ENCODE measurements at places on chromosomes 7 and 10. TPM values are rescaled to one million over a fixed set of nuclear protein-coding genes. Genes with fewer than 3 reads are reported as not detected.

- no peak for DNase-seq
Measured at GRCh38 chr7:154195266-154195665, 143.1 kb downstream of the DPP6 start.

DNA sequence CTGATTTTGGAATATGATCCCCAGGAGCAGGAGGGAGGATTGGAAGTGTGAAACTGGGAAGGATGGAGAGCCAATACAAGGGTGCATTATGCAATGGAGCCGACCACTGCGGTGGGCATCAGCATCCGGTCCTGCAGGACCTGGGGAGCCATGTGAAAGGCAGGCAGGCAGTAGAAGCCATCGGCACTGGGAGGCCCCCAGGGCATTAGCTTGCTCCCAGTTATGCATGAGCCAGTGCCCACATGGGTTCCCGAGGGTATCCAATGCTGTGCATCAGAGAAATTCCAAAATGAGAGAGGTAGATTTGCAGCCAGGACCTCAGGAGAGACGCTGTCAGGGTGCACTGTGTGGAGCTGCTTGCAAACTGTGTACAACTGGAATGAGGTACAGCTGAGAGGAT, 8.7 kb upstream of the KCP start:
- no peak for DNase-seq

- DNase-seq = no peak
Measured at GRCh38 chr10:129846991-129847391, 117.1 kb downstream of the EBF3 start.

DNA sequence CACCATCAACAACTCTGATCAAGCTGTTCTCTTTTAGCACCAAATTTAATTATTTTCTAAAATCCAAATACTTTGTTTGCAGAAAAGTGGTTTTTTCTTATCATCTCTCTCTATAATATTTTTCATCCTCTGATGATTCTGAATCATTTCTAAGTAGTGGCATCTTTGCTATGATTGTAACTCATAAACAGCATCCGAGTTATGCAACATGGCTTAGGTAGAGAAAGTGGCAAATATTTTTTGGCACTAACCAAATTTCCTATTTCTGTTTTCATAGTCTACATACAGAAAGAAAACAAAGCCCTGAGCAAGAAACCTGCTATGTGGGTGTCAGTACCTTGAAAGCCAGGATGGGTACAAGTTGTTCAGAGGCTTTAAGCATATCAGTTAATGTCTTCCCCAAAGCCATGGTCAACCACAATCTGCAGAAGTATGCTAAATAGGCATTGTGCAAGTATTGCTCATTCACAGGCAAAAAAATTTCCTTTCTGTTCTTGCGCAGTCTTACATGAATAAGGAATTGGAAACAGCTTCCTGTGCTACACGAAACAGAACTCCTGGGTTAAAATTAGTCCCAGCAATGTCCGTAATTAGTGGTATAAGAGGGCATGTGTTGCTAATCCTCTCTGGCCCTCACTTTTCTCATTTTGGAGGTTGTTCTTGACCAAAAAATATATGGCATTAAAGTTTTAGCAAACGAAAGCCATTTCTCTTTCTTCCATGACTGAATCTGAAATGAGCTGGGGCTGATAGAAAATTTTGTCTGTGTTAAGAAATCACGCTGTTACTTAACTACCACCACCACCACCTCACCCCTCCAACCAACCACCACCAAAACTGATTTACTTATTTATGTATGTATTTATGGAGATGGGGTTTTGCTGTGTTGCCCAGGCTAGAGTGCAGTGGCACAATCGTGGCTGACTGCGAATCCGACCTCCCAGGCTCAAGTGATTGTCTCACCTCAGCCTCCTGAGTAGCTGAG, 325.6 kb upstream of the MAGI2 start:
- peak; percentile 96 for DNase-seq

ASAH2B gene
- 3.3 TPM for total RNA-seq

DNA sequence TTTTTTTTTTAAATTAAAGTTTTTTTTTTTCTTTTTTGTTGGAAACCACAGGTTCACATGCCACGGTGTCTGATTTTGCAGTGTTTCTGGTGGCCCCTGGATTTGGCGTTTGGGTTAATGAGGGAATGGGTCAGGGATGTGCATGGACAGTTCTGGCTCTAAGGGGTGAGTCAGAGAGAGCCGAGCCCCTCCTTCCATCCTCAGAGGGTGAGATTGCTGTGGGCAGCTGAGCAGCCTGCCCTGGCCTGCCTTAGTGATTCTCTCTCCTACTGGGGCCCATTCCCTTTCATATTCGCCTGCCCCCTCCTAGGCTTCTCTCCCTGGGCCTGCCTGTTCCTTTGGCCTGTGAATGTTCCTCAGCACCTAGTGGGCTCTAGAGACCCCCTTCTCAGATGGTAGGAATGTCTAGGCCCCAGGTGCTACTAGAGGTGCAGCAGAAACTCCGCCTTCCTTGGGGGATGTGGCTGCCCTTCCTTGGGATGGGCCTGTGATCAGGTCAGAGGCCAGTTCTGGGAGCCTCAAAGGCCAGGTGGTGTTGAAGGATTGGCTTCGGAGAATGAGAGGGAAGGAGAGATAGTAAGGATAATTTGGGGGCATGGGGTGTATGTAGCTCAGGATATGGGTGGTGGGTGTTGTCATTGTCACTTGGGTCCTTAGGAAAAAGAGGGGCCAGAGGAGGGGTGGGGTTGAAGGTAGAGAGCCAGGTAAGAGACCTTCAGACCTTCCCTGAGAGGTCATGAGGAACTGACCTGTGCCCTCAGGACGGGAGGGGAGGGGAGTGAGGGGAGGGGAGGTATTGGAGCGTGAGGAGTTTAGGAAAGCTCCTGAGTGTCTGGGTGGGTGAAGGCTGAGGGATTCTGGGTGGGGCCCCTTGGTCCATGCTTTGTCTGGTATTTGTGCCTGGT, 19.8 kb downstream of the TSPAN14 start:
- DNase-seq = peak; percentile 50

DNA sequence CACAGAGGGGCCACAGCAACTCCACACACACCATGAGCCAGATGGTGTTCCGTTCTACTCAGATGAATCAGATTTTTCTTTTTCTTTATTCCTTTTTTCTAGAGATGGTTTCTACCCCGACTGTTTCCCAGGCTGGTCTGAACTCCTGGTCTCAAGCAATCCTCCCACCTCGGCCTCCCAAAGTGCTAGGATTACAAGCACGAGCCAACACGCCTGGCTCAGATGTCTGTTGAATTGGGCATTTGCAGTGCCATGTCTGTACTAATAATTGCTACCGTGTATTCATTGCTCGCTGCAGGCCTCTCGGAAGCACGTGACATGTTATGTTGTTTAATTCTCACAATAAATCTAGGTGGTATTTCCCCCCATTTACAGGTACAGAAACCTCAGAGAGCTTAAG, 67.2 kb downstream of the RABGEF1 start:
- no peak for DNase-seq

DNA sequence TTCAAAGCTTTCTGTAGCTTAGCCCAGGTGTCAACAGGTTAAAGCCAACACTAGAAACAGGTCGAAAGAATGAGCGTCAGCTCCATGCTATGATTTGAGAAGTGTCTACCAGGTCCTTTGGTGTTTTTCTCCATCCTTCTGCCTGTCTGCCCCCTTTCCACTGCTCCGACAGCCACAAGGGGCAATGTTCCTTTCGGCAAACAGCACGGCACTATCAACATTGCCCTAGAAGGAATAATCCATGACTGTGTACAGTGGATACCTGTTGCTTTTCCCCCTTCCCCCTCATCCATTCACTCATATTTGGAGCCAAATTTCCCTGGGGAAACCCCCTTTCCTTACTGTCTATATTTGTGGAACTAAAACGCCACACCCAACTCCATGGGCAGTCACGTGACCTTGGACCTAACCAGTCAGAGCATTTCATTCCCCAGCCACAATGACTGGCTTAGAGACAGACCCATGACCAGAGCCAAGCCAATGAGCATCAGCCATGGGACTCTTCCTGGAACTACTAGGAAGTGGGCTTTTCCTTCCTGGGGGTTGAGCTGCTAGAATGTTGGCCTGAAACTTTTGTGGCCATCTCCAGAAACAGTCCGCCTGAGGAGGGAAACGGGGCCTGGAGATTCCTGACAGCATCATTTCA, 51.5 kb downstream of the AFAP1L2 start:
- no peak for DNase-seq

- DNase-seq = peak; percentile 79
Measured at GRCh38 chr10:100878291-100878910, 34.4 kb upstream of the SLF2 start.

PIP gene
- not detected for total RNA-seq

DNA sequence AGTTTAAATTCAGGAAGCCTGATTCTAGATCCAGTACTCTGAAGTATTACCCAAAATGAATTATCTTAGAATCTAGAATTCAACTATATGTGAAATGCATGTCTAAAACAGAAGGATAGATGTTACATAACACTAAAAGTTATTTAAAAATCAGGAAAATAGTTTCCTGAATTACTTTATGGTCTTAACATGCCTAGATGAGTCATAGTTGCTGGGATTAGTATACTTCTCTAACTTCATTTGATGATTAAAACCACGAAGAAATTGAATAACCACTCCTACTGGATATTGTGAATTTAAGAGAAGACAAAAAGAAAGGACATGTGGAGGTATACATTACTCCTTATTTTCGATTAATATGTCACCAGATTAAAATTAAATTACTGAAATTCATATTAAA, 65.5 kb downstream of the ATAD1 start:
- DNase-seq = peak; percentile 77

DNA sequence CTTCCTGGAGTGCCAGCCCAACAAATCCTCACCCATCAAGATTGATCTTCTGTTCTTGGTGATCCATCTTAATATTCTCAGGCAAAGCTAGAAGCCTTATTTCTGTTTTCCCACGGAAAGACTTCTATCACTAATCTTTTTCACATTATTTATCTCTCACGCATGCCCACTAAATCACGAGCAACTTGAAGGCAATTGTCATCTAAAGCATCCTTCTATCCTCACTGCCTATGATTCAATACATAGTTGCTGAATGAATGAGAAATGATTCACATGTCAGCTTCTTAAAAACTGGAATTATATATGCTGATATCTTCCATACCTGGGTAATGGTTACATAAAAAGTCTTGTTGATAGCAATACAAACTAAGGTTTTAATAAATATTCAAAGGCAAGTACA, 12.6 kb upstream of the COL1A2 start:
- peak; percentile 58 for DNase-seq

SPDYE11 gene
- total RNA-seq = not detected

DNA sequence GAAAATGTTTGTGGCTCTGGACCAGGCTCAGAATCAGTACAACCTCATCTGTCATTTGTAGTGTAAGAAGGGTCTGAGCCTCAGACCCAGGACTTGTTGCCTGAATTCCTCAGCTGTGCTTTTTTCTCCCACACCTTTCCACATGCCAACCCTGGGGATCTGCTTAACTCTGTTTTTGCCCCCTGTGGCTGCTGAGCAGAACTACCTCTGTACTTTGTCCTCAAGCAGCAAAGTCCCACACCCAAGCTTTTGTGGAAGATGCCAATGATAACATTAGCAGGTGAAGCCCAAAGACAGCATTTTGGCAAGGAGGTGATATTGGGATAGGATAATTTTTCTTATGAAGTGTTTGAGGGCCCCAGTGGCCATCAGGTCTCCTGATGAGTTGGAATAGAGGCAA, 5.8 kb upstream of the CYP2C18 start:
- DNase-seq = no peak

DNA sequence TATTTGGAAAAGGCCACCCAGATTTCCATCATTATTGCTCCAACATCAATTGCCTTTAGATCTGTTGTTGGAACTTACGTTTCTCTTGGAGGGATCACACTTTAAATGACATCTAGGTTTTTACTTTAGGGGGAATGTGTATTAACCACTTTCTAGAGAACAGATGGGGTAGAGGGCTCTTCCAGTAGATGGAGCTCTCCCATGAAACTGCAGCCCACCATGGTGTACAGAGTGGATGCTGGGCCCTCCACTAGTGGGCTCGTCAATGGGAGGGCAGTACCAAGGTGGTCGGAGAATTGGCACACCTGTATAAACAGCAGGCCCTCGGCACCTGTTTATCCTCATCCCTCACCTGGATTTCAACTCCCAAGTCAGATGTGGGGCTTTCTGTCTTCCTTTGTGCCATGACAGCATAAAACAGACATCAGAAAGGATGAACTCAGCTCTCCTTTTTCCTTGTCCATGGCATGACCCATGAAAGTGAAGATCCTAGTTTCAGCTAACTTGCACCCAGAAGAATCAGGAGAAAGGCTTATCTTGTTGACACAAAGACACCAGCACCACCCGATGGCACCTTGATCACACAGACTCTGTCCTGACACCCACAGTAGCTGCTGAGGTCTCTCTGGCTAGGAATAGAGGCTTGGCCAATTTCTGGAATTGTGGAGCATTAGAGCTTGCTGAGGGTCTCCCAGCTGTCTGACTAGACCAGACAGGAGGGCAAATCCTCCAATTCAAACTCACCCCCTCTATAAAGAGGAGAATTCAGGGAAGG, 150.5 kb downstream of the CYP26A1 start:
- DNase-seq = no peak

PDZD7 gene
- 1.2 TPM for total RNA-seq

DNA sequence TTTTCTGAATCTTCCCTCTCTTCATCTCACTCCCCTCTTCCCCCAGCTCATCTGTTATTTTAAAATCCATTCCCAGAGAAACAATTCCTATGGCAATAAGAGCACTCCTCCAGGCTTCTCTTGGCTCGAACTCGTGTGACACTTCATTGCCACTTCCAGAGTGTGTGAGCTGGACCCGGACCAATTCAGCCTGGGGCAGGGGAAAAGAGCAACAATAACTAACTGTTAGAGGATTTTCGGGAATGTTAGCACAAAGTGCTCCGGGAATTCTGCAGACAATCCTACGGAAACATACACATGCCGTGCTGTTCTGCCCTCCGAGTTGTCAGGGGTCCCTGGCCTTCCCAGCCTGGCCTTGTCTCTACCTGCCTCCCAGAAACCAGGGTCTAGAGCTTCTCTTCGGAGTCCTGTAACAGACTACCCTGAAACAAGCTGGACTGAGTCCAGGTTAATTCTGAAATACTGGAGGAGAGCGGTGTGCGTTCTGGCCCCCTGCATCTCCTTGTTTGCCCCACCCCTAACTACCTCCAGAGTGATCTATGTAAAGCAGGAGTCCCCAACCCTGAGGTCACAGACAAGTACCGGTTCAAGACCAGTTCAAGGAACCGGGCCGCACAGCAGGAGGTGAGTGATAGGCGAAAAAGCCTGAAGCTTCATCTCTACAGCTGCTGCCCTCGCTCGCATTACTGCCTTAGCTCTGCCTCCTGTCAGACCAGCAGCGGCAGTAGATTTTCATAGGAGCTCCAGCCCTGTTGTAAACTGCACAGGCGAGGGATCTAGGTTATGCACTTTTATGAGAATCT, 11.3 kb downstream of the COL26A1 start:
- DNase-seq = no peak

GRCh38 chr10:14244147-14244546, 86.6 kb downstream of the FRMD4A start:
- peak; percentile 34 for DNase-seq

C1QL3 gene
- total RNA-seq = not detected

DNA sequence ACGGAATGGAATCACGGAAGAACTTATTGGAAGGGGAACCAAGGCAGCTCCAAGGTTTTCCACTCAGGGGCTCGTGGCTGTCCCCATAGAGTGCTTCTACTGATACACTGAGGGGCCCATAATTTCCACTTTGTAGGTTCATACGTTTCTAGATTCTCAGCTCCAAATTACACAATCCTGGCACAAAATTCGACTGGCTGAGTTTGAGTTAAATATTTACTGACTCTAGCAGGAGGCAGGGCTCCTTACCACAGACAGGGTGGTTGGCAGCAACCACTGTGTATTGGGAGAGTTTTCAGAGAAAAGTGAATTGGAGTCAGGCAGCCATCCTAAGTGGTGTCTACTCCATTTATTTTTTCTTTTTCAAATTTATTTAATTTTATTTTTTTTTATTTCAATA, 55.4 kb upstream of the SEC61G start:
- DNase-seq = no peak
